ENCODE measurements at places on chromosomes 12 and 14.

DNA sequence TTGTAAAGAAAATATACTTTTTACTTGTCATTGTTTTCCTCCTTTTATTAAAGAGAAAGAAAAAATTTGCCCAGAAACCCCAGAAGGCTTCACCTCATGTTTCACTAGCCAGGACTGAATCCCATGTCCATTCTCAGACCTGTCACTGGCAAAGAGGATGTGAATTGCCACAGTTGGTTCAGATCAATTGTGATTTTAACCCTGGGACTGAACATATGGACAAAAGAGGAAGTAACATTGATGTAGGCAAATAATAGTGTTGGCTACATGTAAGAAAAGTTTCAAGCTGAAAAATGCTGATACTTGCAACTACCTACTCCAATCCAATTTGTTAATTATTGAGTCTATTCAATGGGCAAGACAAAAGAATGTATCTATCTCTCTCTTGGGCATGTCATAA is 8.6 kb upstream of the CCDC196 start:
- H3K4me1 ChIP-seq = no peaks in the 10 kb centered on the region
- H3K4me3 ChIP-seq = no peak overlapping the region
- no peaks in the 10 kb centered on the region for H3K27me3 ChIP-seq
- H3K27ac ChIP-seq = no peak overlapping the region

GRCh38 chr12:111761099-111761498 is 5.6 kb upstream of the ALDH2 start:
- H3K36me3 ChIP-seq = peaks cover 8% of the 10 kb centered on the region
- no peaks in the 10 kb centered on the region for H3K4me1 ChIP-seq
- H3K4me3 ChIP-seq = no peak overlapping the region
- no peak for DNase-seq
- no peak overlapping the region for H3K27ac ChIP-seq

DNA sequence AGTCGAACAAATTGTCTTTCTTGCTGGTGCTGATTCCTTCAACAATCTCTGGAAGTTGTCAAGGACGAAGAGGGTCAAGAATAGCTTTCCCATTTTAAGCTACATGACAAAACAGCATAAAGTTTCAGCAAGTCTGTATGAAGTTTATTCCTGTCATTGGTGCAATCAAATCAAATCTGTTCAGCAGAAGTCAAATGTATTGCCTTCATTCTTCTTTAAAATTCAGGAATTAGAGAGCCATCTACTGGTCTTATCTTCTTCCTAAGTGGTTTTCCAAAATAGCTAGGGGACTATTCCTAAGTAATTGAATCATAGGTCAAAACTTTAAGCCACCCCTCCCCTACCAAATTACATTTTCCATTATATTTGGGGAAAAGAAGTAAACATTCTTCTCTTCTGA is 990.2 kb downstream of the GALC start:
- no peak for DNase-seq
- no peaks in the 10 kb centered on the region for H3K27me3 ChIP-seq
- H3K27ac ChIP-seq = no peak overlapping the region
- H3K4me1 ChIP-seq = no peaks in the 10 kb centered on the region

- no peak overlapping the region for H3K4me3 ChIP-seq
- no peak for DNase-seq
- no peaks in the 10 kb centered on the region for H3K4me1 ChIP-seq
- no peak overlapping the region for H3K27ac ChIP-seq
Observed at GRCh38 chr12:88248606-88249005, 106.5 kb downstream of the TMTC3 start.

DNA sequence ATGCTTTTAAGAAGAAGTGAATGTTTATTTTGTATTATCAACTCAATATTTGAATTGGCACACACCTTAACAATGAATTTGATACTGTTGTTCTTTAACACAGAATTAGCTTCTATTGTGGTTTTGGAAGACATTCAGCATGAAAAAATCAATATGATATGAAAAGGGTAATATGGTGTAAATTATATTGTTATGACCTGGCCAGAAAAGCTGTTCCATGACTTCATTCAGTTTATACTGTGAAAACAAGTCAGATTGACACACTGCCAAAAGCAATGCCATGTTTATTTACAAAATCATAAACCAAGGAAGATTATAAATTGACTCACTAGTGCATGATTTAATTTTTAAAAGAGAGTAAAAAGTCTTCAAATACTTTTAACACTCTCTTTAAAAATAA is 851.4 kb upstream of the SEL1L start:
- no peaks in the 10 kb centered on the region for H3K27me3 ChIP-seq
- no peaks in the 10 kb centered on the region for H3K4me1 ChIP-seq
- no peak for DNase-seq
- no peaks in the 10 kb centered on the region for H3K36me3 ChIP-seq
- H3K4me3 ChIP-seq = no peak overlapping the region

DNA sequence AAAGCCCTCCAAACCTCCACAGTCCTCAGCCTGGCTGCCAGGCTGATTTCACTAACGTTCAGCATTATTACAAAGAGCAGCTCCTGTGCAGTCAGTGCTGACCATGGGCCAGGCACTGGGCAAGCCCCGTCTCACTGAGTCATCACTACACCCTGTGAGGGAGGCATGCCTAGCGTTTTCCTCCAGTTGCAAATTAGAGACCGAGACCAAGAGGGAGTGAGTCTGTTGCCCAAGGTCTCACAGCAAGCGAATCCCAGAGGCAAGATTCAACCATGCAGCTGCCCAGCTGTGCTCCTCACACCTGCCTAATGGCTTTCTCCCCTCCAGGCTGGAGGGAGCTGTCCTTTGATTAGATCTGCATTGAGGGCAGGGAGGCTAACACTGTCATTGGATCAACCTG is 229.3 kb upstream of the LHX5 start:
- H3K27me3 ChIP-seq = no peaks in the 10 kb centered on the region
- no peaks in the 10 kb centered on the region for H3K36me3 ChIP-seq
- no peaks in the 10 kb centered on the region for H3K4me1 ChIP-seq
- DNase-seq = no peak
- no peak overlapping the region for H3K4me3 ChIP-seq

GRCh38 chr14:79136071-79137044 is 966.2 kb downstream of the NRXN3 start:
- H3K4me3 ChIP-seq = no peak overlapping the region
- no peak overlapping the region for H3K27ac ChIP-seq
- no peak for DNase-seq
- H3K36me3 ChIP-seq = no peaks in the 10 kb centered on the region

- H3K27ac ChIP-seq = no peak overlapping the region
- DNase-seq = no peak
- H3K4me3 ChIP-seq = no peak overlapping the region
- peaks cover 12% of the 10 kb centered on the region for H3K4me1 ChIP-seq
- H3K27me3 ChIP-seq = no peaks in the 10 kb centered on the region
Observed at GRCh38 chr14:89435492-89435891, 18.5 kb upstream of the FOXN3 start.

GRCh38 chr14:50999726-51000125 is 55.4 kb upstream of the PYGL start:
- no peak for DNase-seq
- H3K27ac ChIP-seq = no peak overlapping the region
- H3K4me1 ChIP-seq = no peaks in the 10 kb centered on the region
- no peaks in the 10 kb centered on the region for H3K27me3 ChIP-seq
- no peak overlapping the region for H3K4me3 ChIP-seq

DNA sequence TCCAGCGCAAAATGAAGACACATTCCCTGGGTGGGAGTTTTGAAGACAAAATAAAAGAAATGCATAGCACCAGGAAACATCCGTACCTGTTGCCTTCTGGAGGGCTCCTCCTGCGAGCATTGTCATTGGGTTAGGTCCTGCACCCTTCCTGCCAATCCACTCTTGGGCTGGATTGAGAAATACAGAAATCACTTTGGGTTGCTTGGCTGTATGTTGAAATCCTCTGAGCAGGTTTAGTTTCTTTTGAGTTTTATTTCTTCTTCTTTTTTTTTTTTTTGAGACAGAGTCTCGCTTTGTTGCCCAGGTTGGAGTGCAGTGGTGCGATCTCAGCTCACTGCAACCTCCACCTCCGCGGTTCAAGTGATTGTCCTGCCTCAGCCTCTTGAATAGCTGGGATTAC is 67.6 kb downstream of the ARF6 start:
- H3K27ac ChIP-seq = no peak overlapping the region
- H3K36me3 ChIP-seq = no peaks in the 10 kb centered on the region
- no peak for DNase-seq
- H3K27me3 ChIP-seq = no peaks in the 10 kb centered on the region

- no peak overlapping the region for H3K27ac ChIP-seq
- DNase-seq = no peak
Observed at GRCh38 chr14:22973217-22974032, 8.9 kb downstream of the AJUBA start.

- no peaks in the 10 kb centered on the region for H3K27me3 ChIP-seq
- no peak overlapping the region for H3K27ac ChIP-seq
- no peak overlapping the region for H3K4me3 ChIP-seq
- H3K36me3 ChIP-seq = no peaks in the 10 kb centered on the region
- H3K4me1 ChIP-seq = peaks cover 19% of the 10 kb centered on the region
Observed at GRCh38 chr12:13195250-13195649, 1.3 kb upstream of the EMP1 start.

Measured in effector memory CD4-positive, alpha-beta T cell (primary cell).